Occipital lobe (tissue), 3 donors: ENCODE measurements at places on chromosomes 11 and 22. TPM values are rescaled to one million over a fixed set of nuclear protein-coding genes. Genes with fewer than 3 reads are reported as not detected.

GRCh38 chr11:79414041-79414440 is 26.8 kb downstream of the TENM4 start:
- DNase-seq: no peak

DNA sequence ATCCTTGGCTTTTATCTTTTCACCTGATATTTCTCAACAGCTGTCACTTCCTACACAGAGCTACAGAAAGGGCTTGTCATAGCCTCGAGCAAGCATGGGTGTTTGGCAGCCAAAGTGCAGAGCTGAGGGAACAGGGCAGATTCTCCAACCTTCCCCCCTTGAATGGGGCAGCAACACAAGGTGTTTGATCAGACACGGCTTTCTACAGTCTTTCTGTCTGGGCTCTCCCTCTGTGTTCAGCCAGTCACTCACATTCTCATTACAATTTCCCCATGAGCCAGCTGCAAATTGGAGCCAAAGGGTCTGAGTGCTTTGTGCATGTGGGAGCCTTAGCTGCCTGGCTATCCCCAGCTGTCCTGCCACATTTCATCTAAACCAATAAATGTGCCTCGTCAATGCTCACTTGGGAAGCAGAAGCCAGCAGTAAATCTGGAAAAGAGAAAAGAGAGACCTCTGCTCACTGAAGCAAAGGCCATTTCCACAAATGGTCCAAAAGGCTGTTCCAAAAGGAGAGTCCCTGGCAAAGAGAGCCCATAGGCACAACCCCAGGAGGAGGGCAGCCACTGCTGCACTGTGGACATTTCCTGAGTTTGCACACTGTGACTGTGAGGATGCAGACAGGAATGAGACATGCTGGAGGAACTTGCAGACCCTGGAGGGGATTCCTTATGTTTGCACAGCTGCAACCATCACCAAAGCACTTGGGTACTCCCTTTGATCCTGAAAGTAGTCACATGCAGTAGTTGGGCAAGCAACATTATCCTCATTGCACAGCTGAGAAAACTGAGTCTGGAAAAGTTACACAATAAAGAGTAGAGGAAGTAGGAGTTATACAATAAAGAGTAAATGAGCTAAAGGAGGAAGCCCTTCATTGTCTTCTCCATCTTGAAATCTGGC is 186.8 kb downstream of the FAM181B start:
- no peak for DNase-seq

GRCh38 chr22:26027341-26027740 is 141.9 kb upstream of the SEZ6L start:
- DNase-seq: no peak

DNA sequence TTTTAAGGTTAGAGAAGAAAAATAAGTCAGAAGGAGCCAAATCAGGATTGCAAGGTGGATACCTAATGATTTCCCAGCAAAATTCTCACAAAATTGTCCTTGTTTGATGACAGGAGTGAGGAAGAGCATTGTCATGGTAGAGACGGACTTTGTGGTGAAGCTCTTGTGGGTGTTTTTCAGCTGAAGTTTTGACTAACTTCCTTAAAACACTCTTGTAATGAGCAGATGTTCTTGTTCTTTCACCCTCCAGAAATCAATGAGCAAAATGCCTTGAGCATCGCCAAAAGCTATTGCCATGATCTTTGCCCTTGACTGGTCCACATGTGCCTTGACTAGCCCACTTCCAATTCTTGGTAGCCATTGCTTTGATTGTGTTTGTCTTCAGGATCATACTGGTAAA is 20.0 kb downstream of the CALCB start:
- DNase-seq: no peak

DNA sequence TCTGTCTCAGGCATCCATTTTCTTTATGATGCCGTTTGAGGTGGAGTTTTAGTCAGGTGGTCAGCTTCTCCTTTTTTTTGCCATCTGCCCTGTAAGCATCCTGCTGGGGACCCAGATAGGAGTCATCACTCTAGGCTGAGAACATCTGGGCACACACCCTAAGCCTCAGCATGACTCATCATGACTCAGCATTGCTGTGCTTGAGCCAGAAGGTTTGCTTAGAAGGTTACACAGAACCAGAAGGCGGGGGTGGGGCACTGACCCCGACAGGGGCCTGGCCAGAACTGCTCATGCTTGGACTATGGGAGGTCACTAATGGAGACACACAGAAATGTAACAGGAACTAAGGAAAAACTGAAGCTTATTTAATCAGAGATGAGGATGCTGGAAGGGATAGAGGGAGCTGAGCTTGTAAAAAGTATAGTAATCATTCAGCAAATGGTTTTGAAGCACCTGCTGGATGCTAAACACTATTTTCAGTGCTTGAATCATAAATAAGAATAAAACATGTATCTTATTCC is 10.9 kb upstream of the HBE1 start:
- peak; percentile 27 for DNase-seq

DNA sequence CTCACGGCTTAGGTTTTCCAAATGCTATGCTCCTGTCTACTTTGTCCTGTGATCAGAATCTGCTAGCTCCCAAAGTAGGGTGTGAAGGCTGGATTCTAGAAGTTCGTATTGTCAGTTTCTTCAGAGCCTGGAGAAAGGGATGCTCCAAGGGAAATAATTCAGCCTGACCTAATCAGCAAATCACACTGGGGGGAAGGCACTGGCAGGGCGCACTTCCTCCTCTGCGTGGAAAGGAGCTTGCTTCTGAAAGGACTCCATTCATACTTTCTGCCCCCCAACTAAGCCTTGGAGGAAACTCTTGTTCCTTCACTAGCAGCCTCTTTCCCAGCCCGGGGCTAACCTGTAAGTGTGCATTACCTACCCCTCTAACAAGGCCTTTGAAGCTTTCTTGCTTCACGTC is 165.9 kb downstream of the NAV2 start:
- no peak for DNase-seq

DNA sequence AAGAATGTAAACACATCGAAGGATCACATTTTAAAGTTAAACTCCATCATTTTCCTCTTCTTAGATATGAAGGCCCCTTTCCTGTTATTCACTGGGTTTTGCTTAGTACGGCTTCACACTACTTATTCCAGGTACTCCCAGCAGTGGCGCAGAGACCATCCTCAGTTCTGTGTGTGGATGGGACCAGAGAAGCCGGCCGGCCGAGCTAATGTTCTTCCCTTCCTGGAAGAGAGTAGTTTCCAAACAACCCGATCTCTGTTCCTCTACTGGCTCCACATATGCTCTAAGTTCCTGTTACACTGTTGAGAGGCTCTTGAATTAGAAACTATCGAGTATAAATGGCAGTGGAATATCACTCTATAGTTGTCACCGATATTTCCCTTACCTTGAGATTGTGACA is 684 bp upstream of the NFRKB start:
- no peak for DNase-seq

DNA sequence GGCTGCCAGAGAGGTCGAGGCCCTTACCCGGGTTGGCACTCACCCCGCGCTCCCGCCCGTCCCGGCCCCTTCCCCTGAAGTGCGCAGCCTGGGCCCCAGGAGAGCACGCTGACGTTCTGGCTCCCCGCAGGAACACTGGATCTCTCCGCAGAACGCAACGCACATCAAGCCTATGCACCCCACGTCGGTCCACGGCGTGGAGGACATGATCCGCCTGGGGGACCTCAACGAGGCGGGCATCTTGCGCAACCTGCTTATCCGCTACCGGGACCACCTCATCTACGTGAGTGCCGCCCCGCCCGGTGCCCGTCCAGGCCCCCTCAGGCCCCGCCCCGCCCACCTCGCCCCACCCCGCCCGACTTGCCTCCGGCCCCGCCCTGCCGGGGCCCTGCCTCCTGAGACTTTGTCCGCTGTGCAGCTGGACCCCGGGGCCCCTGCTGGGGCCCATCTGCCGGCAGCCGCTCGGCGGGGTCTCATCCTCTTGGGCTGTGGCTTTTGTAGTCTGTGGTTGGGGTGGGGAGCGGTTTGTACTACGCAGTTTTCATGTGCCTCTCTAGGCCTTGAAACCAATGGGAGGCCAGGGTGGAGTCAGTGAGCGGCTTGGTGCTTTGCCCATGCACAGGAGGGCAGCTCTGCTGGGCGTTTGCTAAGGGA is 19.7 kb downstream of the MYO7A start:
- no peak for DNase-seq

The PIK3IP1 gene
- total RNA-seq: 23.2 TPM

The DTX4 gene
- total RNA-seq: 43.7 TPM
